ENCODE measurements at places on chromosomes 7 and 10.

DNA sequence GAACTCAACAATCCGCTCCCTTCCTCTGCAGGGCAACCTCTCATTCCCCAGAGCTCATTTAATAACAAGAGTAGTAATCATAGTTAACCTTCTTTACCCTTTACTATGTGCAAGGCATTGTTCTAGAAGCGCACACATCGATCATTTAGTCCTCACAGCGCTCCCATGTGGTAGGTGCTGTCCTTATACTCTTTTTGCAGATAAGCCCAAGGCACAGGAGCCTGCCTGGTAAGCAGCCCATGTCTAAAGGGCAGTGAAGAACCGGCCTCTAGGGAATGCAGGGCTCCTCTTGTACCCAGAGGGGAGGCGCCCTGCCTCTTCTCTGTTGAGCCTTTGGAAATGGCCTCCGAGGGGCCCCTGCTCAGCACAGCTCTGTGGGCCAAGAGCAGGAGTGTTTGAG lies 14.3 kb downstream of the CHST3 start:
- DNase-seq = no peak

- no peak for DNase-seq
Observed at GRCh38 chr10:132390921-132391675, 5.9 kb upstream of the PWWP2B start.

DNA sequence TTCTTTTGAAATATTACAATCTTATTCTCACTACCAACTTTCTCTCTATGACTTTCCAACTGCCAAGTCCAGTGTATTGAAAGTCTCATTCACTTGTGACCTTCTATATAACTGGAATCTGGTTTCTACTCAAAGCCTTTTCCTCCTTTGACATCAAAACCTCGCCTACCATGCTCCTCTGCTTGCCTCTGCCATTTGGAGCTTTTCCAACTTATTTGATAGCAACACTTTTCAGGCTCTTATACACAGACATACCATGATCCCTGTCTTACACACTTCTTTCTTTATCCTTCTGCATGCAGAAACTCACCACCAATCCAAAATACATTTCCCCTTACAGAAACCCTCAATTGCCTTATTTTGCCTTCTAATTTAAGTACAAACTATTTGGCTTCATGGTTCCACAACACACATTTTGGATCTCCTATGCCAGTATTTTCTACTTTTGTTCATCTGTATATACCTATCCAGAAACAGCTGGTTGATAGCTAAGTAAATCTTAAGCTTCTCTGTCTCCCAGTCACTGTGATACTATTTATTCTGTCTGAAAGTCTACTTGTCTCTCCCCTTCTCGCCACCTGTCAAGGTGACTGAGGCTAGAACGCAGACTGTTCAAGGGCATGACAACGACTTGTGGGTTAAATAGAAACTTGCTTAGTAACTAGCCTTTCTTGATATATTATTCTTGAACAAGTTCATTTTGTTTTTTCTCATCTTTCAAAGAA lies 22.4 kb downstream of the GNG11 start:
- no peak for DNase-seq

DNA sequence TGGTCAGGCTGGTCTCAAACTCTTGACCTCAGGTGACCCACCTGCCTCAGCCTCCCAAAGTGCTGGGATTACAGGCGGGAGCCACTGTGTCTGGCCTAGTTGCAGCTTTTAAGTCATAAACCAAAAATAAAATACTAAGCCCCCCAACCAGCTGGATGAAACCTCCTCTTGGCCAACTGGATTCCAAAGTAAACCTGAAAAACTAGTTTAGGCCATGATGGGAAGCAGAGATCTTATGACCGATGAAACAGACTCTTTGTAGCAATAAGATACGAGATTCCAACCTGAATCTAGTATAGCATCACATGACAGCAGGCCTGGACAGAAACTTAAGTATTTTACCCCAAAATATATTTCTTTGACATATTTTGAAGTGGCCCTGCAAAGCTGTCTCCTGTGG lies 9.1 kb upstream of the MCM10 start:
- DNase-seq = no peak

DNA sequence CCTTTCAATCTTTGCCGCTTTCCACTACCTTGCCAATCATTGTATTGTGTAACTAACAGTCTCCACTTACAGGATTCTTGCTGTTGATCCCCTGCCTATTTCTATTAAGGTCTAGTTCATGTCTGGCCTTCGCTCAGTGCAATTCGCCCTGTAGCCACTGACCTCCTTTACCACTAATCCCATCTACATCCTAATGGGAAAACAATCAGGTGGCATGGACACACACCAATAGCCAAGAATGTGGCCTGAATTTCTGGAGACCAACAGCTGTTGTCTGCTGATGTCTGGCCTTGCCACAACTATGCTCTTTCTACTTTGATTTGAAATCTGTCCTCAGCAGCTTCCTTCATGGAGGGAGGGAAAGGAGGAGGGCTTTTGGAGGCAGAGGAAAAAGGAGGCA lies 546.2 kb downstream of the SORCS3 start:
- no peak for DNase-seq

- DNase-seq = no peak
Observed at GRCh38 chr7:101116898-101117297, 10.0 kb upstream of the SERPINE1 start.

Data from CD4-positive, alpha-beta T cell treated with Interleukin-2 at 100 ng/mL for 4 hours (primary cell).